ENCODE measurements at places on chromosomes 7 and 10. TPM values are rescaled to one million over a fixed set of nuclear protein-coding genes. Genes with fewer than 3 reads are reported as not detected.
A peak's percentile ranks its signal among the peaks of the same experiment; 100 is the strongest.

DNA sequence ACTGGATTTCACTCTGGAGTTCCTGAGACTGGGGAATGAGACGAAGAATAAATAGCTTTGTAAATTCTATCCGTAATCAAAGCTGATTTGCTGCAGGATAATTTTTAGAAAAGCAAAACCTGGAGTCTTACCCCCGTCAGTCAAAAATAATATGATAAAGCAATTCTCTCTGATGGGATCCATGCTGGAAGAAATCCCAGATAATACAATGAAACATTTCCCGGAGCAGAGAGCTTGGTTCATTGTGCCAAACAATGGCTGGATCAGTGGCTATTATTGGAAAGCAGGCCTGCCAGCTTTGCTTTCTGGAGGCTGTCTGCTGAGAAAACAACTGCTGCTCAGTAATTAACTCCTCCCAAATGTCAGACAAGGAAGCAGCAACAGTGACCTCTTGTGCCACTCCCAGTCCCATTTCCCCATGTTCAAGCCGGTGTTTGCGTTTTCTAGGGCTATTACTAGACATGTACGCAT lies 609.4 kb upstream of the PCDH15 start:
- DNase-seq = peak; percentile 38

DNA sequence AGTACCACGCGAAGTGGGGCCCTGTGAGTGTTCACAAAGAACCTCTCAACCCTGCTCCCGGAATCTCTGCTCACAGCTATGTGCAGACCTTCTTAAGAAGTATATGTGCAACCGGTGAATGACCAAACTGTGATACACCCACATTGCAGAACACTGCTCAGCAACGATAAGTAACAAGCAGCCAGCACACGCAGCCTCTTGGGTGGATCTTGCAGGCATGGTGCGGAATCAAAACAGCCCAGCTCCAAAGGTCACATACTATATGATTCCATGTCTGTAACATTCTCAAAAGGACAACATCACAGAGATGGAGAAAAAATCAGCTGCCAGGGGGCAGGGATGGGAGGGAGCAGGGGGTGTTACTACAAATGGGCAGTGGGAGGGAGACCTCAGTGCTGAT lies 101.6 kb downstream of the DLG5 start:
- no peak for DNase-seq

- no peak for DNase-seq
Observed at GRCh38 chr7:128437426-128438332, 18.0 kb upstream of the HILPDA start.

DNA sequence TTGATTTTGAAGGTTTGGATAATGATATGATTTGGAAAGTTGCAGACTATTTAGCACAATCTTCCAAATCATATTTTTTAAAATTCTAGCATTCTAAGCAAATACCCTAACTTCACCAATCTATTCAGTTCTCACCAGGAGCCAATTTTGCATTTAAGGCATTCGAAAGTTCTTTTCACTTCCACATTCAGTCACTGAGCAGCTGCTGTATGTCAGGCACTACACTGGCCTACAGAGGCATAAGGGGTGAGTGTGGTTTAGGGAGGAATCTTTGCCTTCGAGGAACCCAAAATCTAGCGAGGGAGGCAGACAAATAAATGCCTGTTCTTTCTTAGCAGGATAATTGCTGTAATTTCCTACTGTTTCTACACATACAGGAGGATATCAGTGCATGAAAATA lies 10.7 kb upstream of the UCN3 start:
- DNase-seq = no peak

GRCh38 chr10:59839576-59839975 lies 66.8 kb downstream of the CCDC6 start:
- no peak for DNase-seq

- DNase-seq = no peak
Observed at GRCh38 chr7:128236924-128237586, 4.0 kb upstream of the LEP start.

Gene ZNF727
- total RNA-seq = not detected

Gene CCSER2
- 80.2 TPM for total RNA-seq

Gene FAM204A
- 77.4 TPM for total RNA-seq

Gene PTPRN2
- 0.18 TPM for total RNA-seq

Gene CCL24
- total RNA-seq = not detected

Measured in endothelial cell (in vitro differentiated cells).